ENCODE measurements at places on chromosomes 16 and 17.

DNA sequence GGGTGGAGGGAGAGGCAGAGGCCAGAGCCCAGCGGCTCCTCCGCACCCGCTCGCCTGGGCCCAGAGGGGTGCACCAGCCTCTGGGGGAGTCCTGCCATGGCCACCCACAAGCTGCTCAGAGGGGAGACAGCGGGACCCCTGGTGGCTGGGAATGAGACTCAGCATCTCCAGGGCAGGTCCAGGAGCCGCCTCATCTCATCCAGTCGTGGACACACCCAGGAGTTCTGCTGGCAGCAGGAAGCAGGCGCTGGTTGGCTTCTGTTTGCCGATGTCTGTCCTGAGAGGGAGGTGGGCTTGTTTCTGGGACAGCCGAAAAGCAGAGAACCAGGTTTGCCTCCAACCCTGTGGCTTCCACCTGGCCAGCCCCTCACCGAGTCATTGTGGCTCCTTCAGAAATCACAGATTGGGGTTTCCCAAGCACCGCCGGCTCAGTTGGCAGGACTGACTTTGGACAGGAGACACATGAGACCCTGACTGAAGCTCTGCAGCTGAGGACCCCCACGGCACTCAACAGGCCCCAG is 49.6 kb upstream of the ENPP7 start:
- no peak for DNase-seq

DNA sequence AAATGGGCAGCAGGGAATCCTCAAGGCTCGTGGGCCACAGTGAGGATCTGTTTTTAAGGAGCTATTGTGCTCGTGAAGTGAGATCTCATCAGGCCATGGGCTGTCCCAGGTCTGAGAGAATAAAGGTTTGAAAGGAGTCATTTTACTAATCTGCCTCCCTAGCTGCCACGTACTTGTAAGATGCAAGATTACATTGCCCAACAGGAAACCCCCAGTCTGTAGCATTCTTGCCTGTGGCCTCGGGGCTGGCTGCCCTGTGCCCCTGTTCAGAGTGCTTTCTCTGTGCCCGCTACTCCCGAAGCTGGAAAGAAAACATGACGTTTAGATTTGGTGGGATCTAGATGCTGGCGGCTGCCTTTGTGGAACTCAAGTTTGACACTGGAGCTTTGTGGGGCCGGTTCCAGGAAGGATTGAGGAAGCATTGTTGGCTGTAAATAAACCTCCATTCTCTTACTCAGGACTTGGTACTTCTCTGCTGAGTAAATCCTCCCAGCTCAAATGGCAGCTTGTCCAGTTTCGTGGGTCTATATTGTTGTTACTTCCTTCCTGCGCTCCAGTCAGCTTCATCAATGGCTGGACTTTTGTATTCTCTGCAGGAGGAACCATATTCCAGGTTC is 21.2 kb downstream of the SAP30BP start:
- DNase-seq = no peak

- DNase-seq = no peak
Measured at GRCh38 chr16:16178455-16179162, 44.7 kb downstream of the ABCC6 start.

- DNase-seq = no peak
Measured at GRCh38 chr16:2838928-2839327, 8.8 kb downstream of the ZG16B start.

DNA sequence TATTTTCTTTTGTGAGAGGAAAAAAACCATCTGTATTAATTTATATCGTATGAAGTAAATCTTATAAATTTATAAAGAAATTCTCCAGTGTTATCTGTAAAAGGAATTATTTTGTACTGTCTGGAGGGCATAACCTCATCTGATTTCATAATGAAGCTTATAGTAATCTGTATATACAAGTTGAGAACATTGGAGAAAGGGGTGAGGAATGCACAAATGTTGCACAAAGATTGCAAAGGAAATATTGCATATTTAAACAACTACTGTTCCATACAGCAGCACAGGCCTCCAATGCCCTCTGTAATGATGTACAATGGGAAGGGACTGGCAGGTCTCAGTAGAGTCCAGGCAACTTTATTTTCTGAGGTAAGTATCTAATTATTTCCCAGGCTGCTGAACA is 50.8 kb upstream of the KCNJ16 start:
- no peak for DNase-seq

DNA sequence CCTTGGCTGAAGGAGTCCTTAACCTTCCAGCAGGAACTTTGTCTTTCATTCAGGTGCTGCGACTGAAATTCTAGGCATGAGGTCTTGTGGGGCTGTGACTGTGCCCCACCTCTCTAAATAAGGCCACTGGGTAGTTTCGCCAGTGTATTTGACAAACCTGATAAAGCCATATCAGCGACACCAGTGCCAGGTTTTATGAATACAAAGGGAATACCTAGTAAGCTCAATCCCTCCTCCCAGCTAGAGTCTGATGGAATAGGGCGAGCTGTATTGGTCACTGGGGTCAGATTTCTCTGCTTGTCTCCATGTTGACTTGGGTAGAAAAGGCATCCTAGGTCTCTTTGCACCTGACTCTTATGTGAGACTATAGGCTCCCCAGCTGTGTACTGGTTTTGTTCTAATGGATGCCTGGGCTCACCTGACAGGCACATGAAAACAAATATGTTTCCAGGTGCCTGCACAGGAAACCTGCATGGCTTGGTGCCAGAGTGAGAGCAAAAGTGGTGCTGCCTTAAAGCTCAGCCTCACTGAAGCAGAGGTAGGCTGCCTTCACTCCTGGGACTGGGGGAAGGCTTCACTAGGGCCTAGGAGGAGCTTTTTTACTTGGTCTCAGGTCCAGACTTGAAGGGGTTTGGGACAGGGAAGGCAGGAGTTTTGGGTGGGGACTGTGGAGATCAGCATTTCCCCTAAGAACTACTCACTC is 8.3 kb downstream of the SLC7A6 start:
- DNase-seq = no peak

GRCh38 chr17:53106886-53107285 is 715.8 kb upstream of the KIF2B start:
- DNase-seq = no peak

DNA sequence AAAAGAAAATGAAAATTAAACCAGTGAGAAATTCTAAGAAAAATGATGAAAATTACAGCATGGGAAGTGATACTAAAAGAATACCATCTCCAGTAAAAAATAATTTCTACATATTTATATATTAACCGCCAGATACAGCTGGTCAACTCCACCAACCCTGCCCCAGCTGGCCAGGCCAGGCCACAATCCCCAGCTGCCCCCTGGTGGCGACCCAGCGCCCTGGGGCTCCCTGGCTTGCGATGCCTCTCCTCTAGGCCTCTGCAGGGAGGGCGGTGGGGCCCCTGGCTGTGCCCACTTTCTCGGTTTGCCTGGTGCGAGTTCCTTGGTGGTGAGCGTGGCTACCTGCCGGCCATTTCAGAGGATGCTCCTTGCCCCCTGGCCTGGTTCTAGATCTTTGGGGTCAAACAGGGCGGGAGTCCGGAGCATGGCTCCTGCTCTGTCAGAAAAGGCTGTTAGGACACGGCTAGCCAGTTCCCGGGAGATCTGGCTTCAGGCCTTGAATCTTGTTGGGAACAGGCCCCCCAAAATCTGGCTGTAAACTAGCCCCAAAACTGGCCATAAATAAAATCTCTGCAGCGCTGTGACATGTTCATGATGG is 14.5 kb downstream of the GLIS2 start:
- DNase-seq = peak; percentile 61

DNA sequence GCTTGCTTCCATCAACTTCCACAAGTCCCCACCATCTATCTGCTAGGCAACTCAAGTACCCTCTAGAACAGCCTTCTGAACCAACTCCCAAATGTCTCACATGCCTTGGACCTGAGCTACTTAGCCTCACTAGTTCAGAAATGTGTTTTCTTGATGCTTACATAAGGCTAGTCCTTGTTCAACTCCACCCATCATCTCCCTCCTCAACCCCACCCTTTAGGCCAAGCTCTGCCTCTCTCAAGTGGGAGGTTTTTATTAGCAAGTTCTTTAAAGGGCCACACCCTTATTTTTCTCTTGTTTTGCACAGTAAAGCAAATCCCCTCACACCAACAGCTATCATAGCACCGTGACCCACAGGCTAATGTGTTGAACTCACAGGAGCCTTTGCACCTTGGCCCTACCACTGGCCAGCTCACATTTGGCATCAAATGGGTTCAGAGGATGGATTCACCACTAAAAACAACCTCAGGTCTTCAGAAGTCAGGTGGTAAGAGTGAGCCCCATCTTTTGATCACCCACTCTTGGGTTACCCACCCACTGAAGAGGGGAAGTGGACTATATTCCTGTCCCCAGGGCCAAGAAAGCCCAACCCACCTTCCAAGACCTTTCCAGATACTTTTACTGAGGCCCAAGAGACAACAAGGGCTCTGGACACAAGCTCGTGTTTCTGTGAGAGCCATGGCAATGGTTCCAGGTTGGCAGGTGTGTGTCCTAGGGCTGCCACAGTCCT is 12.2 kb downstream of the PIK3R5 start:
- DNase-seq = no peak

GRCh38 chr17:75498039-75498725 is 17.2 kb downstream of the CASKIN2 start:
- DNase-seq = no peak

DNA sequence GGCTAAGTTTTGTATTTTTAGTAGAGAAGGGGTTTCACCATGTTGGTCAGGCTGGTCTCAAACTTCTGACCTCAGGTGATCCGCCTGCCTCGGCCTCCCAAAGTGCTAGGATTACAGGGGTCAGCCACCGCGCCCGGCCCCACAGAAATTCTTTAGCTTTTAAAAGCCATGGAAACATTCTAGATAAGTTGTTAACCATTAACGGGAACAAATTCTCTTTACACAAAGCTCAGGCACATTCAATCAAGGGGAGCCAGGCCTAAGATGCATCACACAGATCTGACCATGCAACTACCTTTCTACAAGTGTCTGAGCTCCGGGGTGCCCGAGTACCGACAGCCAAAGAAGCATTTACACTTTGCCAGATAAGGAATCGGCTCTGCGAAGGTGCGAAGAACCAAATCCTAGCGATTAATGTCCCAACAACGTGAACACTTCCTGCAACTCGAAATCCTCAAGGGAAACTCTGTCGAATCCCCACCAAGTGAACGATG is 1.0 kb downstream of the EMC8 start:
- no peak for DNase-seq

- no peak for DNase-seq
Measured at GRCh38 chr16:73996624-73997339, 299.8 kb upstream of the PSMD7 start.

DNA sequence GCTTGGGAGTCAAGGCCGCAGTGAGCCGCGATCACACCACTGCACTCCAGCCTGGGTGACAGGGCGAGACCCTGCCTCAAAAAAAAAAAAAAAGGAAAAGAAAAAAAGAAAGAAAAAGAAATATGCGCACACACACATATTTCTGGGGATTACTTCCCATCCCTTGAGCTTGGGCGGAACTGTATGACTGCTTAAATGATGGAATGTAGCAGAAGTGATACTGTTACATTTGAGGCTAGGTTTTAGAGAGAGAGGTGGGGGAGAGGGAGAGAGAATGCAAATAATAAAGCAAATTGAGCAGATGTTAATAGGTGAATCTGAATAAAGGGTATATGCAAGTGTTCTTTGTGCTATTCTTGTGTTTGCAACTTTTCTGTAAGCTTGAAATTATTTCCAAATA is 12.0 kb upstream of the USP32 start:
- no peak for DNase-seq

DNA sequence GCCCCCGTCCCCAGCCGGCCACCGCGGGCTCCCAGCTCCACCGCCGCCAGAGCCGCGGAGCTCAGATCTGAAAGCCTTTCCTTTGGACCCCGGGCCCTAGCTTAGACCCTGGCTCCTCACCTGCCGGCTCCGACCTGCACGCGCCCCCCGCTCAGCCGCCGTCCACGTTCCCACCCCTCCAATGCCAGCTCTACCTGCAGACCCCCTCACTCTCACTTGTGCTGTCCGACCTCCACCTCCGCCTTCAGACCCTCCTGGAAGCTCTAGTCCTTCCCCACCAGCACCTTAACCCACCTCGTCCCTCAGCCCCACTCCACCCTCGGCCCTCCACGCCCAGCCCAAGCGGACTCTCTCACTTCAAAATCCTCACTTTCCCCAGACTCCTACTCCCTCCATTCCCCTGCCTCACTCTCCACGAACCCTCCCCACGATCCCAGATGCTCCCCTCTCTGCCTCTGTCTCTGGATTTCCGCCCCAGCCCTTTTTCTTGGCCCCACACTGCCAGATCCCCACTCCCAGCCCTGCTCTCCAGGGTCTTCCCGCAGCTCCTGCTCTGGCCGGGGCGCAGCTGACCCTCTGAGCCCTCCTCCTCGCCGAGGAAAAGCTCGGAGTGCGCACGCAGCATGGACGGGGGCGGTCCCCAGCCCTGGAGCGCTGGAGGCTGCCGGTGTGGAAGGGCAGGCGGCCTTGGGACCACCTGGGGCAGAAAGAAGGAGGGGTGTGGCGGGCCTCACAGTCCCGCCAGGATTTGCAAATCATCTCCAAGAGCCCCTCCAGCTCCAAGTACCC is at the start of gene TMEM114:
TSS of gene TMEM114 (minus strand) at position 612 of the 789 bp plus-strand sequence. CDS start 673 bp downstream, outside the sequence.
- DNase-seq = no peak

- no peak for DNase-seq
Measured at GRCh38 chr17:17140590-17140980, 65.5 kb downstream of the PLD6 start.

DNA sequence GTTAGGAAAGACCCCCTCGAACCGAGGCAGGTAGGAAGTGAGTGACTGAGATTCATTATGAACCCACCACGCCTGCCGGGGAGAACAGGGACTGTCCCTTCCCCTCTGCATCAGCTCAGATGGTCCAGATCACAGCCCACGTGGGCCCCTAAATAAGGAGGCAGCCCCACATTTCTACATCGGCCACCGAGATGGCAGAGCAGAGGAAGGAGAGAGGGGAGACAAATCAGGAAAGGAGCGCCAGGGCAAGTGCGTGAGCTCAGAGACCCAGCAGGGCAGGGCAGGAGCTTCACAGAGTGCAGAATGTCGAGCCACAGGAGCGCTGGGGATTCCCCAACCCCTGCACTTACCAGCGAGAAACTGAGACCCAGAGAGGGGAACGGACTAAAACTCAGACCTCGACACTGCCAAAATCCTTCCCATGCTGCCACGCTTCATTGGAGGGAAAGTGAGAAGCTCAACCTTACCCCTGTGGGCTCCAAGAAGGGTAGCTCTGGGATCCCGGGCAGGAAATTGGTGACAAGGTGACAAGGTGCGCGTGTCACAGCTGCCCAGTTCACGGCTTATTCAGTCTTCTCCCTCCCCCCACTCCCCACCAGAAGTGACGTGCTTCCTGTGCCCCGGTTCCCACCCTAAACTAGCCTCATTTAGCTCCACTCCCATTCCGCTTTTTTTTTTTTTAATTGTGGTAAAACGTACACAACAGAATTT is at the start of gene ICAM2:
TSS of gene ICAM2 (minus strand) at position 578 of the 711 bp plus-strand sequence. CDS start 13,942 bp downstream, outside the sequence.
- peak; percentile 78 for DNase-seq

- DNase-seq = no peak
Measured at GRCh38 chr16:61460020-61460419, 576.2 kb downstream of the CDH8 start.

- no peak for DNase-seq
Measured at GRCh38 chr17:21001813-21002221, 41.0 kb downstream of the USP22 start.

DNA sequence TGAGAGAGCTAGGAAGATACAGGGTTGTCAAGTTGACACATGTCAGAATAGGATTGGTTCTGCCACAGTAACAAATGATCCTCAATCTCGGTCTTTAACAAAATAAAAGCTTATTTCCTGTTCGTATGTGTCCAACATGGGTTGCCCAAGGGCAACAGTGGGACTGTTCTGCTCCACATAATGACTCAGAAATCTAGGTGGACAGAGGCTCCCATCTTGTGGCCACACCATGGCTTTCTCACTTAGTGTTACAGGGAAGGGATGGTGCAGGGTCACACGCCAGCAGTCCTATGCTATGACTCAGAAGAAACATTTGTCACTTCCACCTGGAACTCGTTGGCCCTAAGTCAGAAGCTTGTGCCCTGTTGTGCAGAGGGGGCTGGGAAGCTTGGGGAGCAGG is 364.9 kb downstream of the SNX29 start:
- DNase-seq = no peak

GRCh38 chr16:66247516-66248481 is 118.7 kb upstream of the CDH5 start:
- DNase-seq = no peak
